ENCODE measurements at places on chromosomes 13 and 19. TPM values are rescaled to one million over a fixed set of nuclear protein-coding genes. Genes with fewer than 3 reads are reported as not detected.

The CLIP3 gene
- 59.5 TPM for polyA plus RNA-seq

The ZNF383 gene
- polyA plus RNA-seq: 13.2 TPM

The ZNF723 gene
- not detected for polyA plus RNA-seq

The ANGPTL4 gene
- 5.3 TPM for polyA plus RNA-seq

The KANK3 gene
- polyA plus RNA-seq: 13.6 TPM

GRCh38 chr19:5013761-5014160 is 44.8 kb downstream of the KDM4B start:
- DNase-seq: no peak

DNA sequence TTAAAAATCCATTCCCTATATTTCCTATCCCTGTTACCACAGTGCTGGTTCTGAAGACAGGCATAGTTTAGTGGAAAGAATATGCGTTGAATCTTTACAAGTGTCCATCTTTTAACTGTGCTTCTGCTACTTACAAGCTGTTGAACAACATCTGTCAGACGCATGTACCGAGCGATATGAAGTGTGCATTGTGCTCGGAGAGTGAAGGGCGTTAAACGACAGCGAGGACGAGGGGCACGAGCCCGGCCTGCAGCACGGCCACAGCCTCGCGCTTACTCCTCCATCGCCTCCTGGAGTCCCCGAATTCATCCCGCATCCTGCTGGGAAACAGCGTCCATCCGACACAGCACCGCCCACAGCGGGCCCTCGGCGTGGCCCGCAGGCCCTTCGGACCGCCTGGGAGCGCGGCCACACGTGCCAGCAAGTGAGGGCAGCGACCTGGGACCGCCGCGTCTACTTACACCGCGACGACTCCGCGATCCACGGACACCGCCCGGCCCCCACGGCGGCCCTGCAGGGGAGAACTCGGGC is 514 bp downstream of the PCID2 start:
- peak; percentile 6 for DNase-seq

DNA sequence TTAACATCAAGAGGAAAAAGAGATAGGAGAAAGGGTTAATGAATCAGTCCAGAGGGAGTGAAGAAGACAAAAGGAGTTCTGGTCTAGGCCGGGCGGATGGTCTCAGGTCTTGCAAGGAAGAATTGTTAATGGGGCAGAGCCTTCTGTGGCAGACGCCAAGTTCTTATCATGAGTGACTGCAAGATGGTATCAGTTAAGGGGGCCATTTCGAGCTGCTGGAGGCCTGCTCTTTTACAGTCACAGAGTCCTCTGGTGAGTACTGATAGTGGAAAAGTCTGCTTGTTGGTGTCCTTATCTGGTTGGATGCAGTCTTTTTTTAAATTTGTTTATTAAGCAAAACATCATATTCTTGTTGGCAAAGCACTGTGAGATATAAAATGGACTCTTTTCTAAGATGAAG is 590.9 kb upstream of the SGCG start:
- no peak for DNase-seq

GRCh38 chr19:39333507-39333906 is 2.3 kb downstream of the GMFG start:
- DNase-seq: no peak

DNA sequence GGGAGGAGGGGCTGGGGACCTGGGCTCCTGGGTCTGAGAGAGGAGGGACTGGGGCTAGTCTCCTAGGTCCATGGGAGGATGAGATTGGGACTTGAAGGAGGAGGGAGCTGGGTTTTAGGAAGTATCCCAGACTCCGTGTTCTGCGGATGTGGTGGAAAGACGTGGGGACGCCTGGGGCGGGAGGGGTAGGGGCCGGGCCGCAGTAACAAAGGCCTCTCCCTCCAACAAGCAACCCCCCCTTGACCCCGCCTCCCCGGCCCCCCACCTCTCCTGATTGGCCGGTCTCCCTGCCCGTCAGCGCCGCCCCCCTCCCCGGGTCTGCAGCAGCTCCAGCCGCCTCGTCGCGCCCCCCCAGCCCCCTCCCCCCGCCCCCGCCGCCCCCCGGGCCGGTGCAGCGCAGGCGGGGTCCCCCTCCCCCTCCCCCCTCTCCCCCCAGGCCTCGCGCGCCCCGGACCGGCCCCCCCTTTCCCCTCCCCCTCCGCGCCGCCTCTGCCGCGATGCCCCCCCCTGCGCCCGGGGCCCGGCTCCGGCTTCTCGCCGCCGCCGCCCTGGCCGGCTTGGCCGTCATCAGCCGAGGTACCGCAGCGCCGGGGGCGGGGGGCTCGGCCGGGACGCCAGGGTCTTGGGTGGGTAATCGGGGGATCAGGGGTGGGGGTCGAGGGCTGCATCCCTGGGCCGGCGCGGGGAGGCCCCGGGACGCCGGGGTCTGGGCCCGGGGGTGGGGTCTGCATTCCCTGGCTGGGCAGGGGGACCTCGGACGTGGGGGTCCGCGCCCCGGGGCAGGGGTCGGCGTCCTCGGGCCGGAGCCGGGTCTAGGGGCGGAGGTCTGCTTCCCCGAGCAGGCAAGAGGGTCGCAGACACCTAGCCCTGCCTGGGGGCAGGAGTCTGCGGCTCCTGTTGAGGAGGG is at the start of gene IGLON5:
Gene IGLON5 (plus strand): TSS at position 294 of the 907 bp plus-strand sequence. CDS start 204 bp downstream, at position 498.
- no peak for DNase-seq

GRCh38 chr13:30665638-30666037 is 47.9 kb downstream of the USPL1 start:
- DNase-seq: no peak

- DNase-seq: no peak
Measured at GRCh38 chr13:23905766-23906165, 8.5 kb upstream of the C1QTNF9B start.

DNA sequence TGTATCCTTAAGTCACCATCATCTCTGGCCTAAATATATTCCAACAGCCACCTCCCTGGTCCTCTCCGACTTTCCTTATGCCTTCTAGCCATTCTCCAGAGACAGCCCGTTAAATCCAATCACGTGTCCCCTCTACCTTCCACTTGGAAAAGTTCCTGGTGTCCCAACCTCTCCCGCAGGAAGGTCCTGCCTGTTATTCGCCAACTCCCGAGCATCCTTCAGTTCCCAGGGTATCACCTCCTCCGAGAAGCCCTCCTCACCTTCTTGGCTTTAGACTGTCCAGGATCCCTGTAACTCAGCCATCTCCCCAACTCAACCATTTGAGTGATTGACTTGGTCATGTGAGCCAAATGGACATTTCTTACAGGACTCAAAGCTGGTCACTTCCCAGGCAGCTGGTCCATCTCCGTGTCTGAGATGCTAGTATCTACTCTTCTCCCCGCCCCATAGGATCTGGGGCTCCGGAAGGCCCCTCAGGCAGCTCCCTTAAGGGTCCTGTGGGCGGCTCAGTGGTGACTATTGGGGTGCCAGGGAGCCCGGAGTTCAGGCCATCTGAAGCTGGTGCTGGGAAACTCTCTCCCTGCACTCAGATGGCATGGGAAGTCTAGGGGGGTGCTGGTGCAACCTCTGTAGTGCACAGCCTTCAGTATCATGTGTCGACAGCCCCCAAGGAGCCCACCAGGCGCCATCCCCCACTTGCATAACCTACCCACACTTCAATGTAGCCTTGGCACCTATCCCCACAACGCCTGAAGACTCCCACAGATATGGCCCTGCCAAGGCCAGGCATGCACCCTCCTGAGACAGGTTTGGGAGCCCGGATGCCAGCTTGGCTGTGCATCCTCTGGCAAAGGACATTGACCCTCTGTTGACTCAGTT is 27.9 kb upstream of the NANOS3 start:
- DNase-seq: no peak

GRCh38 chr19:1429750-1430149 is 8.4 kb upstream of the RPS15 start:
- no peak for DNase-seq

GRCh38 chr19:13691569-13692435 is 72.5 kb upstream of the MRI1 start:
- DNase-seq: no peak

DNA sequence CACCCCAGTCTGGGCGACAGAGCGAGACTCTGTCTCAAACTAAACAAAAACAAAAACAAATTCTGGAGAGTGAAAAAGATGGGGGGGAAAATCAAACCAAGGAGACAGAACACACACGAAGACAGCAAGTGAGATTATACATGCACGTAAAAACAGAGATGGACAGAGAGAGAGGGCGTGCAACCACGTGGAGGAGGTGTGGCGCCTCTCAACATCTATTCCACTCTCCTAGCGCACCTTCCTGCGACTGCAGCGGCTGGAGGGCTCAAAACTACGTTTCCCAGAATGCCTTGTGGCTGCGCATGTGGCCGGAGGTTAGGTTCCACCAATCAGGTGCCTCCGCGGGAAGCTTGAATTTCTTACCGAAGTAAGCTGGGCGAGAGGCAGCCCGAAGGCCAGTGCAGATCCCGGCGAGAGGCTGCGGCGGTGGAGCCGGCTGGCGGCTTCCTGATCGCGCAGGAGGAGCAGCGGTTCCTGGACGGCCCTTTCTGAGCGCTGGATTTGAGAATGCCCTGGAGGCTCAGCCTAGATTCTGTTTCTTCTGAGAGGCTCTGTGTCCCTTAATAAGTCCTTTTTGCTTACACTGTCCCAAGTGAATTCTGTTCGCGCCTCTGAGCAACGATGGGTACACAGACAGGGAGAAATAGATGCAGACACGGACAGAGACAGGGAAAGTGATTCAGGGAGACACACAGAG is 13.1 kb upstream of the NANOS2 start:
- peak; percentile 71 for DNase-seq

DNA sequence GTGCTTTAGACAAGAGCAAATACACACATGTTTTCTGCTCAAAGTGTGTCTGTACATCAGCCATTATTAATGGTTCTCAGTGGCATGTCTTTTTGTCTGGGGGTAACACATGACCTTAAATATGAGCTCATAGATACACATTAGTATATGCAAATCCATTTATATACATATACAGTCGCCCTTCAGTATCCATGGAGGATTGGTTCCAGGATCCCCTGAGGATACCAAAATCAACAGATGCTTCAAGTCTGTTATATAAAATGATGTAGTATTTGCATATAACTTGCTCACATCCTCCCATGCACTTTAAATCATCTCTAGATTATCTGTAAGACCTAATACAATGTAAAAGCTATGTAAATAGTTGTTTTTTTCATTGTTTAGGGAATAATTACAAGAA is 298.1 kb downstream of the OLFM4 start:
- no peak for DNase-seq

DNA sequence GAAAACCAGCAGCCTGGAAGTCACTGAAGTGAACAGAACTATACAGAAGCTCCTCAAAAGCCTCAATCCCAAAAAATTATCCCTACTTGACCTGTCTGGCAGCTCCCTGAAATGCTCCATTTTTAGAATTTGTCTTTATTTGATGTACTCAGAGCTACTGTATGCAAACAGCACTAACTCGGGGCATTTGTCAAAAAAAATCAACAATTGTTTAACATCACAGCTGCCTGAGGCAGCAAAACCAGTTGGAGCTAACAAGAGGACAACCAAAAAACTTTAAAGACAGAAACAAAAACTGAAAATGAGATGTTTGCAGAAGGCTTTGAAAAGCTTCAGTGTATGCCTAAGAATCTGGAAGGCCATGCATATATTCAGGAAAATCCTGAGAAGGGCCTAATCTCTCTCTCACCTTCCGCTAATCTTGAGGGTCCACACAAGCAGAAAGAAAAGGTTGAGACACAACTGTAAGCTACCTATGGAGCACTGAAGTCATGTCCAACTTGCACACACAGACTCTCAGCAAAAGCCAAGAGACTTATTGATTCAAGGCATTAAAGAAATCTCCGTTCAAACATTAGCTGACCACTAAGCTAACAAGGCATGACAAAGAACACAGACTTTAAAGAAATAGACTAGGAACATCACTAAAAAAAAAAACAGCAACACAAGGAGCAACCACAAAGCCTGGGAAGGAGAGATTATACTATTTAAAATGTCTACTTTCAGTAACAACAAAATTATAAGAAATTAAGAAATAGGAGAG is 16.1 kb downstream of the VWA8 start:
- no peak for DNase-seq

DNA sequence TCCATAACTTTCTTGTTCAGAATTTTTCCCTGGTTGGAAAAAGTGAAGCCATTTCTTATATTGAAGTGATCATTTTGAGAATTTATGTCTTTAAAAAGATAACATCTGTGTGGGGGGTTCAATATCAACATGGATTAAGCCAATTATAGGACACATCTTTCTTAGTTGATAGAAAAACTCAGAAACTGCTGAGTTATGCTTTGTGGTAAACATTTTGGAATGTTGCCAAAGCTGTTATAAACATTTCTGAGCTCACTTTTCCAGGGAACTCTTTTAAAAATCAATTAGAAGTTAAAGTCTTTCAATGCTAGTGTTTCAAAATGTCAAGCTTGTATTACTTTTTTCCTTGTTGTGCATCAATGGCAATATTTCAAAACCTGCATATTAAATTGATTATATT is 248.8 kb downstream of the DACH1 start:
- no peak for DNase-seq

DNA sequence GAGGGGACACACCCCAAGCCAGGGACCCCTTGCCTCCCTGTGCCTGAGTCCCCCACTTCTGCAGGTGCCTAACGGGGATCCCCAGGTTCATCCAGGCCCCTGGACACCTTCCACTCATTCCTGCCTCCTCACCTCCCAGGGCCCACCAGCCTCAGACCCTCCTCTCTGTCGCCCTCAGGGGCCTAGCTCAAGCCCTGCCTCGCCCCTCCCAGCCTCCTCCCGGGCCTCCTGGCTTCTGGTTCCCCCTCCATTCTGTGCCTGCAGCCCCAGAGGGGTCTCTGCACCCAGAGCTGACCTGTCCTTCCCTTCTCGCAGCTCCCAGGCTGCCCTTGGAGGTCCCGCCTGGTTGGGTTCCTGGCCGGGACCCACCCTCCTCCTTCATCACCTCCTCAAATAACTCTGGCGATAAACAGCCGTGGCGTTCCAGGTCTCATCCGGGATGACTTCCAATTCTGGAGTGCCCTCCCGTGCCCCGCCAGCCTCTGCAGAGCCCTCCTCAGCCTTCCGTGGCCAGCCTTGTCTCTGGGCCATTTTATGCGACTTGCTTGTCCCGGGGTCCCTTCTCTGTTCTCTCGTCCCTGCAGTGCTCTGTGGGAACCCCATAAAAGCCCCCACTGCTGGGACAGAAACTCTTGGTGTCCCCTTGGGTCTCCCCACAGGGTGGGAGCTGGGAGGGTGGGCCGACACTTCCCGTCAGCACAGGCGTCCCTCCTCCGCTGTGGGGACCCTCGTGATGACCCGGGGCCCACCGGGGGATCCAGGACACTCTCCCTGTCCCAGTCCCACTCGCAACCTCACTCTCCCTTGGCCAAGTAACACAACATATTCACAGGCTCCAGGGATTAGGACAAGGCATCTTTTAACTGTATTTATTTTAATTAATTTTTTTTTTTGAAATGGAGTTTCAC is 9.2 kb downstream of the JOSD2 start:
- DNase-seq: no peak

DNA sequence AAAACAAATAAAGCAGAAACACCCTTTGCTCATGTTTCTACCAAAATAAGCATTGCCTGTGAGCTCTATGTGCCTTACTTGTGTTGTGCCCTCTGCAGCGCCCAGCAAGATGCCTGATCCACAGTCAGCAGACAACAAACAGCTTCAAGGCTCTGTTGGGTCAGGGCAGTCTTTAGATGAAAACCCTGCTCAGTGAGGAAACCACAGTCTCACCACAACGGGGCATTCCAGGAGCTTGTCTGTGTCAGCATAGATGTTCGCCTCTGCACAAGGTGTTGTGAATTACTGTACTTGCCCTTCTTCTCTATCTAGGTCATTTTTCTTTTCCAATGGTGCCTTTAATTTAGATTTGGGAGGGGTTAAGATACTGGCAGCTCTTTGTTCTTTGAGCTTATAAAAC is 251.9 kb downstream of the COL4A1 start:
- DNase-seq: no peak
